ENCODE measurements at places on chromosomes 5 and 9. TPM values are rescaled to one million over a fixed set of nuclear protein-coding genes. Genes with fewer than 3 reads are reported as not detected.
A peak's percentile ranks its signal among the peaks of the same experiment; 100 is the strongest.

The ATOX1 gene
- 90.5 TPM for total RNA-seq

The OLFML2A gene
- total RNA-seq: 2.9 TPM

The RXFP3 gene
- total RNA-seq: not detected

The IGFBPL1 gene
- total RNA-seq: 6.0 TPM

DNA sequence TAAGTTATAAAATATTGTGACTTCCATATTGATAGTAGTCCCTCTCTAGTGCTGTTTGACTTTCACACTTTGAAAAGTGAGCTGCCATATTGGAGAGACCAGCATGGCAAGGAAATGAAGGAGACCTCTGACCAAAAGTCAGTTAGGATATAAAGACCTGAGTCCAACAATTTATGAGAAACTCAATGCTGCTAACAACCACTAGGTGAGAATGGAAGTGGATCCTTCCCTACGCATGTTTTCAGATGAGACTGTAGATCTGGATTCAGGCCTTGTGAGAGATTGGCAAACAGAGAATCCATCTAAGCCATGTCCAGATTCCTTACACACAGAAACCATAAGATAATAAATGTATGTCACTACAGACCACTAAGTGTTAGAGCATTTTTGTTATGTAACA lies 81.6 kb downstream of the CTNND2 start:
- no peak overlapping the region for H3K4me3 ChIP-seq
- H3K27ac ChIP-seq: no peak overlapping the region
- H3K27me3 ChIP-seq: no peaks in the 10 kb centered on the region
- DNase-seq: no peak

DNA sequence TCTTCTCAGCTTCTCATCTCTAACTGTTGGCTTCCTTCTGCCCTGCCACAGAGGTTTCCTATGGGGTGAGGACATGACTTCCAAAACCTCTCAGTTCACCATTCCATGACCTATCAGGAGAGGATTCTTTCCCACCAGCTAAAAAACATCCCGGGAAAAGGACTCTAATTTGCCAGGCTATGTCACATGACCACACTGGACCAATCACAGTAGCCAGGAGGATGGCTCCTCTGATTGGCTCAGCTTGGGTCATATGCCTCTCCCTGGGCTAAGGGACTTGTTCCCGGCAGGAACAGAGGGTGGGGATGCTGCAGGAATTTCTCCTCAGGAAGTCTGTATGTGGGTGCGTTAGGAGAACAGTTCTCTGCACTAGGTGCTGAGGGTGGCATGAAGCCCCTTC lies 40.3 kb upstream of the XPA start:
- no peak overlapping the region for H3K27ac ChIP-seq
- DNase-seq: no peak
- peaks cover 2% of the 10 kb centered on the region for H3K27me3 ChIP-seq
- H3K36me3 ChIP-seq: no peaks in the 10 kb centered on the region

DNA sequence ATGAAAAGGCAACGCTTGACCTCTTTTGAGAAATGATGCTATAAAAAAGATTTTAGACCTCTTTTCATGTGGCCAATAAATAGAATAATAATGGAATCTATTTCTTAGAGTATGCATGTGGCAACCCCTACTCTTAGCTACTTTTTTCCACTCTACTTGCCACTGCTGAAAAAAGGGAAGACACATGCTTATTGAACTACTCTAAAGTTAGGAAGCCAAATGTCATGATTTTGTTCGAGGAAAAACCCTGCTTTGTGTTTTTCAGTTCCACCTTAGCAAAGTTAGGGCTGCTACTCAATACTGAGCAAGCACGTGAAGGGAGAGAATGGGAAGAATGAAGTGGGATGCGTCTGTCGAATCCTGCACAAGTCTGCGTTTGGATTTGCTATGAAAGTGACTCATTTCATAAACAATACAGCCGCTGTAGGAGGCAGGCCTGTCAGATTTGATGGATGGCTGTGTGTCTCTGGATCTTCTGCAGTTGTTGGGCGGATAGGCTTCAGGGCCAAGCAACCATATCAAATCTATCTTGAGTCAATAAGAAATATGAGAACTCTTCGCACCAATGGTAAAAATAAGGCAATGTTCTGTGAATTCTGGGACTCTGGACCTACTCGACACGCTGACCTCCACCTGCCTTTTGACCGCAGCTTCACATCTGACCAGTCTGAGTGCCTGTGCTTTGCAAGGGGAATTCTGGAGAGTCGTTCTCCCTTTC lies 333.6 kb downstream of the PIK3R1 start:
- H3K4me1 ChIP-seq: no peaks in the 10 kb centered on the region
- no peak for DNase-seq
- H3K27me3 ChIP-seq: no peaks in the 10 kb centered on the region
- no peaks in the 10 kb centered on the region for H3K36me3 ChIP-seq
- H3K27ac ChIP-seq: peak overlapping the region; percentile 21

GRCh38 chr5:21237461-21237860 lies 1249.5 kb upstream of the CDH18 start:
- H3K27me3 ChIP-seq: no peaks in the 10 kb centered on the region
- H3K4me3 ChIP-seq: no peak overlapping the region
- no peak for DNase-seq

DNA sequence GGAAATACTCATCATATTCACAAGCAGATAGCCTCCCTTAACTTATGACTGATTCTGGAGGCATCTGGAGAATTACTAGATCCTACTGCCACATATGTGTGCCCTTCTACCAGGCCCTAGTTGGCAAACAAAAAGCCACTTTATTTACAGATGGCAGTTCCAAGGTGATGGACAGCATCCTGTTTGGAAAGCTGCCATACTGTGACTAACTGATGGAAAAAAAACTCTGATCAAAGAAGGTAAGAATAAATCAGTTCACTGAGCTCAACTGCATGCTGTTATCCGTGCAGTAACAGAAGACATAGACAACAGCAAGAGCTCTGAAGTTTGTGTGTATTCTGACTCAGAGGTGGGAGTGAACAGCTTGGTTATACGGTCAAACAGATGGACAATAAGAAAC lies 279.8 kb upstream of the POU5F2 start:
- peaks cover 5% of the 10 kb centered on the region for H3K36me3 ChIP-seq
- DNase-seq: no peak
- no peaks in the 10 kb centered on the region for H3K27me3 ChIP-seq
- no peaks in the 10 kb centered on the region for H3K4me1 ChIP-seq
- H3K4me3 ChIP-seq: no peak overlapping the region

GRCh38 chr5:108703313-108703712 lies 44.4 kb upstream of the FER start:
- no peak for DNase-seq
- no peak overlapping the region for H3K27ac ChIP-seq
- no peaks in the 10 kb centered on the region for H3K36me3 ChIP-seq
- no peaks in the 10 kb centered on the region for H3K4me1 ChIP-seq
- no peaks in the 10 kb centered on the region for H3K27me3 ChIP-seq
- no peak overlapping the region for H3K4me3 ChIP-seq

- peaks cover 16% of the 10 kb centered on the region for H3K36me3 ChIP-seq
- DNase-seq: no peak
- peaks cover 5% of the 10 kb centered on the region for H3K4me1 ChIP-seq
- H3K4me3 ChIP-seq: no peak overlapping the region
- peaks cover 10% of the 10 kb centered on the region for H3K27me3 ChIP-seq
These were observed 5.9 kb upstream of the CFAP90 start for GRCh38 chr5:7856855-7857254.

DNA sequence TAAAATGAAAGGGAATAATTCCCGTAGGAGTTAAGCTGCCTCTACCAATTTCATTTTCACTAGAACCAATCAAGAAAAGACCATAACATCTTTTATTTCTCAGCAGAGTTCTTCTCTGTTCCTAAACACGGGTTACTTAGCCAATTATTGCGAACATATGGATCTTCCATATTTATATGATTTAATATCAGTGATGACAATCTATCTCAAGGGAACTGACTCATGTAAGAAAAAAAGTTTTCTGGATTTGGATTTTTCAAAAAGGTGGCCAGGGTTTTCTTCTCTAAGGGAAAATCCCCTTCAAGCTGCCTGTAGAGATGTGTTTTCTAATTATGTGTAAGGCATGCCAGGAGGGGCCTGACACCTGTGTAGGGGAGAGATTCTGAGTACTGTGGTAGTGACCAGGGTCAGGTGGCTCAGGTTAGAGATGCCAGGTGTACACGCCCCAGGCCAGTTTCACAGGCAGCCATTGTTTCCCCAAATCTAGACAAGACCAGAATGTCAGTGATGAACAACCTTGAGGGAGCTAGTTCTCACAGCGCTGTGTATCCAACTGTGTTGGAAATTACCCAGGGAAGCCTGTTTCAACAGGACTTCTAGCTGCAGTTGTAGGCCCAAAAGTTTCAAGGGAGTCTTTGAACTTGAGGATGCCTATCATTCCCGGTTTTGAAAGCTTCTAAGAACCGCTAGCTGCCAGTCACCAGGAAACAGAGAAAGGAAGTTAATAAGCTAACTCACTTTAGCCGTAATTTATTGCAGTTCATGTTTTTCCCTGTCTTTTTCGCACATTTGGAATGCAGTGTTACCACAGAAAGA lies 572.5 kb upstream of the RGMB start:
- H3K4me1 ChIP-seq: no peaks in the 10 kb centered on the region
- H3K36me3 ChIP-seq: no peaks in the 10 kb centered on the region
- no peak overlapping the region for H3K27ac ChIP-seq
- no peak for DNase-seq

- no peak overlapping the region for H3K27ac ChIP-seq
- H3K36me3 ChIP-seq: no peaks in the 10 kb centered on the region
- H3K4me1 ChIP-seq: peaks cover 8% of the 10 kb centered on the region
- no peak overlapping the region for H3K4me3 ChIP-seq
- no peaks in the 10 kb centered on the region for H3K27me3 ChIP-seq
These were observed 28.4 kb downstream of the RUSC2 start for GRCh38 chr9:35518225-35518821.

GRCh38 chr9:32422237-32422806 lies 37.9 kb downstream of the ACO1 start:
- H3K4me3 ChIP-seq: no peak overlapping the region
- no peak for DNase-seq
- H3K27me3 ChIP-seq: no peaks in the 10 kb centered on the region
- no peak overlapping the region for H3K27ac ChIP-seq

- no peaks in the 10 kb centered on the region for H3K27me3 ChIP-seq
- no peaks in the 10 kb centered on the region for H3K36me3 ChIP-seq
These were observed 138.9 kb downstream of the KCNN2 start for GRCh38 chr5:114500756-114501155.

DNA sequence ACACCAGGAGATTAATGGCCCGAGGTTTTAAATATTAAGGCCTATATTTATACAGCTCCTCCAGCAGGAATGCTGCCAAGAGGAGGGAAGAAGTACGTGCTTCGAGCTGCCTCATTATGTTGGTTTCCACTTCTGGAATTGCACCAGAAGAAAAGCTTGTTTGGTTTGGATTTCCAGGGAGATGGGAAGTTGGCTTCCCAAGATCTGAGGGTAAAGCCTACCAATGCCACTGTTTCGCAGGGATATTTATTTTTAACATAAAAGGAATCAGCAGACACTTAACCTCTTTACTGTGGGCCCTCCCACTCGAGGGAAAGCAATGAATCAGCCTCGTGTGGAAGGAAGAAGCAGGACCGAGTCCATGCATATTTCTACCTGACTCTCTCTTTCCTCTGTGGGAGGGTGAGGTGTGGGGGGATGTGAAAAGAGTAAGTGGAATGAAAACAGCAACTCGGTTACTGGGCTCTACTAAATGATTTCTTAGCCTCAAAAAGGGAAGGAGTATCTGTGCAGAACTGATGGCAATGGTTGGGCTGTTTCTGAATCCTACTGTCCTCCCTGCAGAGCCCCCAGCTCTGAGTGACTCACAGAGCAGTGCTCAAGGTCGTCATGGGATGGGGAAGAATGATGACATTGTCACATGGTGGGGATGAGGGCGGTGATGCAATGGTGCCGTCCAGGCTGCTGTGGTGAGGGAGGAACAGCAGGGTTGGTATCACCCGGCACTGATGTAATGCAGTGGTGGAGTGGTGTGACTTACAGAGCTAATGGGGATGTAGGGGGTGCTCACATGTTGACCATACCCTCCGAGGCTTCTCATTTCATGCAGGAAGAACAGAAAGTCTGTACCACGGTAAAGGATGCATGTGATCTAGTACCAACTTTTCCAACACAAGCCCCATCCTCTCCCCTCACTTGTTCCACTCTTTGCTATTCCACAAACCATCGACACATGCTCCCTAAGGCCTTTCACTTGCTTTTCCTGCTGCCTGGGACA lies 215.0 kb upstream of the PANK3 start:
- no peak for DNase-seq
- no peaks in the 10 kb centered on the region for H3K36me3 ChIP-seq
- H3K27ac ChIP-seq: no peak overlapping the region

DNA sequence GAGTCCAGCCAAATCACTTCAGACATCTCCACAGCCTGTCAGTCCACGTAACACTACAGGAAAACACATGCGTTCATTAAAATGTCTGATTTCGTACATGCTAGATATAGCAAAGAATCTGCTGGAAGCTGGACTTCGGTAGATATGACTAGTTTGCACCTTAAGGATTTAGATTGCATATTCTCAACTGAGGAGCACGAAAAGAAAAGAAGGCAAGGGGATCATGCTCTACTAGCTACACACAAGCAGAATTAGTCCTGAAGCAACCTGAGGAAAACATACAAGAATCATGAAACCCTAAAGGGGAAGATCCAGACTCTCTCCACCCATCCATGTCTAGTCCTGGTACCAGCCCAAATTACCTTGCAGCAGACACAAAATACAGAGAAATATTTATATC lies 36.1 kb upstream of the SSBP2 start:
- H3K27me3 ChIP-seq: no peaks in the 10 kb centered on the region
- no peaks in the 10 kb centered on the region for H3K36me3 ChIP-seq
- DNase-seq: no peak
- H3K4me1 ChIP-seq: peaks cover 2% of the 10 kb centered on the region
- peak overlapping the region; percentile 38 for H3K27ac ChIP-seq

DNA sequence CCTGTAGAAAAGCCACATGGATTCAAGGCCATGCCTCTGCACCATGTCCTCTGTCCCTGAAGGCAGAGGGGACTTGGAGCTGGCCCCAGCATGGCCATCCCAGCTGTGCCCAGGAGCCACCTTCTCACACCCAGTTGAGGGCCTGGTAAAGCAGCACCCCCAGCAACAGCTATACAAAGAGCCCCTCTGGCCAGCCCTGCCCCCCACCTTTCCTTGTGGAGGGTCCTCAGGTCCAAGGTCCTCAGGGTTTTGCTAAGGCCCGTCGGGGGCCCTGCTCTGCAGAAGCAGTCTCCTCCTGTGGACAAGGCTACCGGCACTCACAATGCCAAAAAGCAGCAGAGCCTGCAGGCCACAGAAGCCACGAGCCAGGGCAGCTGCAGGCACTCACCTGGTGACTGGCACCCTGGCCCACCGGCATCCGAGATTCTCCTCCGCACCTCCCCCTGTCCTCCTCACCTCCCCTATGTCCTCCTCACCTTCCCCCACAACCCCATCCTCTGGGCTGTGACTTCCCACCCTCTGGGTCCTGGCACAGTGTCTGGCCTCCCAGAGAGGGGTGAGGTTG lies 39.9 kb upstream of the LPCAT1 start:
- H3K27me3 ChIP-seq: no peaks in the 10 kb centered on the region
- no peak for DNase-seq
- no peak overlapping the region for H3K4me3 ChIP-seq
- no peak overlapping the region for H3K27ac ChIP-seq
